Amygdala (tissue), 56 donors: ENCODE measurements at places on chromosomes 6 and 20.

GRCh38 chr6:104973404-104973803 is 16.5 kb downstream of the LIN28B start:
- no peak for DNase-seq

DNA sequence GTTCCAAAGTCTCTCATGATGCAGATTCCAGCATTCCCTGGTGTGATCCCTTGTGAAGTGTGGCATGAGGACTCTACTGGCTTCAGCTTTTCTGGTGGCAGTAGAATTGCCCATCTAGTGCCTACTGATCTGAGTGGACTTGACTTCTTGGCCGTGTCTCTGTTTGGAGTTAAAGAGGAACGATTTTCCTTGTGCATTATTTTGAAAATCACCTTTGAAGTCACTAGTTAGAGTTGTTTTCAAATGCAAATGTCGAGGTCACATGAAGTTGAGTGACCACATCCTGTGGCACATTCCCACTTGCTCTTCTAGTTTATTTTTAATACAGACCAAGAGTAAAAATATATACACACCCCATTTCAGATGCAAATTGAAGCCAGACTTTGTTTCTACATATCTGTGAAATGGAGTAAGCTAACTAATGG is 270.7 kb upstream of the TAB2 start:
- DNase-seq: no peak

DNA sequence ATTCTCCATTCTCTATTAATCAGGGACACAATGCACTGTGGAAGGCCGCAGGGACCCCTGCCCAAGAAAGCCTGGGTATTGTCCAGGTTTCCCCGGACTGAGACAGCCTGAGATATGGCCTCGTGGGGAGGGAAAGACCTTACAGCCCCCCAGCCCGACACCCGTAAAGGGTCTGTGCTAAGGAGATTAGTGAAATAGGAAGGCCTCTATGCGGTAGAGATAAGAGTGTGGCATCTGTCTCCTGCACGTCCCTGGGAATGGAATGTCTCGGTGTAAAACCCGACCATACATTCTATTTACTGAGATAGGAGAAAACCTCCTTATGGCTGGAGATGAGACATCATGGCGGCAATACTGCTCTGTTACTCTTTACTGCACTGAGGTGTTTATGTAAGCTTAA is 15.7 kb upstream of the EIF2S2 start:
- DNase-seq: no peak

DNA sequence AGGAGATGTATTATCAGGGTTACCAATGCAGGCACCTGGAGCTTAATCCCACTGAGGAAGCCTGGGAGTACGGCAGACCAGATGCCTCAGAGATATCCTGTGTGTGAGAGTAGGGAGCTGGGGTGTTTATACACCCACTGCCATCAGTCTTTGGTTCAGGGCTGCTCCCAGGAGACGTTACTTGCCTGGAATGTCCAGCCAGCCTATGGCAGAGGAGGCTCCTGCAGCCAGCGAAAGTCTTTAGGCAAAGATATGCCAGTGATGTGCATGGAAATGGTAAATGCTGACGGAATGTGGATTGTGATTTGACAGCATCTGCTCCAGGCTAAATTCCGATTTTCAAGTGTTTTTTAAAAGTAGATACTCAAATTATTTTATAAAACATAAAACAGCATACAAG is 282.0 kb downstream of the BTBD3 start:
- no peak for DNase-seq

DNA sequence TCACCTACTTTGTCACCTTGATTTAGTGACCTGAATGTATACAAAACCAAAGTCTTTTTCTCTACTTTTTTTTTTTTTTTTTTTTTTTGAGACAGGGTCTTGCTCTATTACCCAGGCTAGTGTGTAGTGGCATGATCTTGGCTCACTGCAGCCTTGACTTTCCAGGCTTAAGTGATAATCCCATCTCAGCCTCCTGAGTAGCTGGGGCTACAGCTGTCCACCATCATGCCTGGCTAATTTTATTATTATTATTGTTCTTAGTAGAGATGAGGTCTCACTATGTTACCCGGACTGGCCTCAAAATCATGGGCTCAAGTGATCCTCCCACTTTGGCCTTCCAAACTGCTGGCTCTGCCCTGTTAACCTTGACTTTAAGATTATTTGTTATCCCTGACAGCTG is 37.5 kb downstream of the CRISP2 start:
- no peak for DNase-seq
